ENCODE measurements at places on chromosomes 7 and 10. TPM values are rescaled to one million over a fixed set of nuclear protein-coding genes. Genes with fewer than 3 reads are reported as not detected.

The TUBAL3 gene
- 0.21 TPM for total RNA-seq

DNA sequence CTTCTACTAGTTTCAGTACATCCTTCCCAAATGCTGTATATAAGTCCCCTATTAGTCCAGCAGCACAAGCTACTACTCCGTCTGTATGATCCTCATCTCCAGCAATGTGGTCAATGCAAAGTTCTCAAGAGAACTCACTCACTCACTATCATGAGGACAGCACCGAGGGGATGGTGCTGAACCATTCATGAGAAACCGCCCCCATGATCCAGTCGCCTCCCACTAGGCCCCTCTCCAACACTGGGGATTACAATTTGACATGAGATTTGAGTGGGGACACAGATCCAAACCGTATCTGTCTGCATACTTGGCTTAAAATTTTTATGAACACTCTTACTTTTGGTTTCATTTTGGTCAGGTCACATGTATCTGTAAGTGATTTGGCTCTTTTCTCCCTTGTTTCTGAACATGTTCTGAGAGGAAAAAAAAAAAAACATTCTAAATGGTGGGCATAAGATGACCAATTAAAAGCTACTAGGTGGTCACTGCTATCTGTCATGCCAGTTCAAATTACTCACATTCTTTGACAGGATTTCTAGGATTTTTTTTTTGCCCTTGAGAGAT lies 60.1 kb downstream of the ZNF783 start:
- no peak for DNase-seq

The PLPP4 gene
- not detected for total RNA-seq

DNA sequence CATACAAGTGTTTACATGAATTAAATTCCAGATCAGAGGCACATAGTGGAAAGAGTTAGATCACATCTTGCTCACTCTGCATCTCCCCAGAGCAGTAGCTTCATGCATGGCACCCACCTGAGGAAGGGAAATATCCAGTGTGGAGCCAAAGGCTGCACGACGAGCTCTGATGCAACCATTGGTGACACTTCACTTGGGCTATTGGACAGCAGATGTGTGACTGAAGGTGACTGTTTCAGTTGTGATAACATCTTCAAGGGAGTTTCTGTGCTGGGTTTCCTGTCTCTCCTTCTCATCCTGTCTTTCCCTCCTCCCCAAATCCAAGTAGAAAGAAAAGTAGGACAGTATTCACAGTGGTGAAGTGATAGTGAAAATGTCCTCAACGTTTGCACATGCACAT lies 115.0 kb downstream of the TAF3 start:
- DNase-seq = no peak

The LEP gene
- 54.3 TPM for total RNA-seq

The LIPJ gene
- total RNA-seq = 0.42 TPM

- no peak for DNase-seq
Measured at GRCh38 chr7:119696336-119696735, 576.6 kb upstream of the KCND2 start.

All from tibial nerve (tissue), 4 donors.